ENCODE measurements at places on chromosomes 5 and 9. TPM values are rescaled to one million over a fixed set of nuclear protein-coding genes. Genes with fewer than 3 reads are reported as not detected.

The OR1J2 gene
- total RNA-seq, result not detected

The TAL2 gene
- total RNA-seq, result 0.38 TPM

The SMIM33 gene
- total RNA-seq, result not detected

The BARHL1 gene
- total RNA-seq, result not detected

The ENTREP1 gene
- total RNA-seq, result 0.11 TPM

The VLDLR gene
- 1.5 TPM for total RNA-seq

The RASEF gene
- total RNA-seq, result not detected

DNA sequence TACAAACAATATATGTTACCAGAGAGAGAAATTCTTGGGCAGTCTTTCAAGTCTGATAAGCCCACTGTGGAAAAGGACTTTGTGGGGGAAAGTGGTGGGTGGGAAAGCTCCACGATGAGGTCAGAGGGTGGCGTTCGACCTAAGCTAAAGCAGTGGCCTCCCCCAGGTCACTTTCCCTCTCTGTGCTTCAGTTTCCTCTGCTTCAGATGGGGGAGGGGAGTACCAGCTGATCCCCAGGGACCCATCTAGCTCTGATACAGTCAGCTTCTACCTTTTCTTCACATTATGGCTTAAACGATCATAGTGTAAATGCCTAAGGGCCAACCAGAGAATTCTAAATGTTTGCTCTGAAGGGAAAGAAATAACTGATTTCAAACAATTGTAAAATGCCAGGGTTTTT is 36.6 kb upstream of the ARSB start:
- no peak for DNase-seq

- DNase-seq, result no peak
These were observed 144.6 kb downstream of the CCDC171 start for GRCh38 chr9:15697446-15697851.

GRCh38 chr9:87795178-87795577 is 69.3 kb downstream of the CTSL start:
- DNase-seq, result no peak

- DNase-seq, result no peak
These were observed 142.3 kb downstream of the ROR2 start for GRCh38 chr9:91807643-91808246.

GRCh38 chr9:91864380-91864779 is 85.6 kb downstream of the ROR2 start:
- DNase-seq, result no peak

- no peak for DNase-seq
These were observed 85.3 kb upstream of the ADRB2 start for GRCh38 chr5:148740966-148741742.

DNA sequence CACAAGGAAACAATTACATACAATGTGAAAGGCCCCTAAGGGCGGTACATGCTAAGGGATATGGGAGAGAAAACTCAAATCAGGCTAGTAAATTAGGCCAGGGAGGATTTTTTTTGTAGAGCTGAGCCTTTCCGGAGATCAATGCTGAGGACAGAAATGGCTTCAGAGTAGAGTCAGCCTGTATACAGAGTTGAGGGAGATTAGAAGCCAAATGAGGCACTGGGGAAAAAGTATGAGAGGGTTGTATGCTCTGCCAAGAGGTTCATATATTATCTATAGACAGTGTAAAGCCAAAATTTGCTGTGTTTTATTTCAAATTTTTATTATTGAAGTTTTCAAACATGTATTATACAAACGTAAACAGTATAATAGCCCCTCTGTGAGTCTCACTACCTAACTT is 103.1 kb downstream of the BNC2 start:
- no peak for DNase-seq

DNA sequence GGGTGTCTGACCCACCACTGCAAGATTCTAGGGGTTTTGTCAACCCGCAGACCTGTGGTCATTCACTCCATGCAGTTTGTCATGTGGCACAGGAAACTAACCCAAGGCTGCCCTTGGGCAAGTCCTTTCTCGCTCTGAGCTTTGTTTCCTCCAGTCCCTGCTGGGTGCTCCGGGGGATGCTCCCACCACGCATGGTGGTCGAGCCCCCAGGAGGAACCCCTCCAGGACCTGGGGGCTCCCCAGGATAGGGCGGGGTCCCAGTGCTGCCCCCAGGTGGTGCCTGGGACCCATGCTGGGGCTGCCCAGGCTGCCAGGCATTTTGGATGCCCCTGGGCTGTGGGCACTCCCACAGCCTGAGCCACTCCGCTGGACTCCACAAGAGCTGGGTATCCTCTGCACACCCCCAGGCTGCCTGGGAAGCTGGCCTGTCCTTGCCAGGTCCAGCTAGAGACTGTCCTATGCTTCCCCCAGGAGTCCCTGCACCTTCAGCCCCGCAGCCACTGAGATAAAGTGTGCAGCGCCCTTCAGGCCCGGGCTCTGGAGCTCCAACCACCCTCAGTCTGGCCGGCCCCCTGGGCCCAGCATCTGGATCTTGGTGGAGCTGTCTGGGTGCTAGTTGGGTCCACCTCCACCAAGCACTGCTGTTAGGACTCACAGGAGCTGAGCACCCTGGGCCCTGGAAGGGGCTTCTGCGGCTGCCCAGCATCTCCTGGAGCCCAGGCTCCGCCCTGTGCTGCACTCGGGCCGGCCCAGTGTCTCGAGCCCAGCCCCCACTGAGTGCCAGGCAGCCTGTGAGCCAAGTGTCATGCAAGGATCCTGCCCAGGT is 104.3 kb downstream of the PHF2 start:
- peak; percentile 3 for DNase-seq

DNA sequence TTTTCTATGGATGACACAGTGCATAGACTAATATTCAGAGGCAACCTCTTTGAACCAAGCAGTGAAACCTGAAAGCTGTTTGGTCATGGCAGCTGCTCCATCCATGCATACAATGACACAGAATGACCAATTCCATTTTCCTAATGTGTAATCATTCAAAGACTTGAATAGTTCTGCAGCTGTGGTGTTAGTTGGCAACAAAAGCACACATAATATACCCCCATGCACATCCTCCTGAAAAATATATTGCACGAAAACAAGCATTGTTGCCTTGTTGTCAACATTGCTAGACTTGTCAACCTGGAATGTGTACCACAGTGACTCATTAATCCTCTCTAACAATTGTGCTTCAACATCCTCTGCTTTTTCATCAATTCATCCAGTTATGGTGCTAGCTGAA is 71.0 kb upstream of the SEMA6A start:
- no peak for DNase-seq

GRCh38 chr9:136244122-136244968 is 1.3 kb downstream of the QSOX2 start:
- DNase-seq, result peak; percentile 60

GRCh38 chr5:172224996-172225395 is 31.0 kb downstream of the EFCAB9 start:
- no peak for DNase-seq

DNA sequence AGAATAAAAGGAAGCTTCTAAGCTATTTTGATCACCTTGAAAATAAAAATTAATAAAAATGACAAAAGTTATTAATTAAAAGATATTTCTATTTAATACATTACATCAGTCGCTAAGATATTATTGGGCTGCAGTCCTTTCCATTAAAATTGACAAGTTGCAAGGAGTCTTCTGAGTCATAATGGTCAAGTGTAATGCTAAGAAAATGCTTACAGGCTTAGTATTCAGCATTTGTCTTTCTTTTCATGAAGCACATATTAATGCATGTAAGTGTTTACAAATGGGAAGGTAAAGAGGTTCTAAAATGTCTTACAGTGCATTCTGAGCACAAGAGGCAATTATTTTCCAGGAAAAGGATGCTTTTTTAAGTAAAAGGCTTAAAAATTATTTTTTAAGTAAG is 17.3 kb downstream of the SPINK9 start:
- DNase-seq, result no peak

- no peak for DNase-seq
These were observed 5.2 kb downstream of the CEMIP2 start for GRCh38 chr9:71762900-71763653.

- no peak for DNase-seq
These were observed 227.6 kb upstream of the DMRT1 start for GRCh38 chr9:613771-614347.

GRCh38 chr9:81058782-81059181 is 630.6 kb downstream of the TLE1 start:
- no peak for DNase-seq

- DNase-seq, result no peak
These were observed 27.0 kb downstream of the CNOT8 start for GRCh38 chr5:154885439-154885838.

- no peak for DNase-seq
These were observed 27.3 kb downstream of the NIPAL4 start for GRCh38 chr5:157487358-157487757.

- DNase-seq, result no peak
These were observed 607.0 kb downstream of the ZNF608 start for GRCh38 chr5:124139477-124139876.

GRCh38 chr9:137228506-137228967 is 1.2 kb downstream of the RNF224 start:
- DNase-seq, result no peak

DNA sequence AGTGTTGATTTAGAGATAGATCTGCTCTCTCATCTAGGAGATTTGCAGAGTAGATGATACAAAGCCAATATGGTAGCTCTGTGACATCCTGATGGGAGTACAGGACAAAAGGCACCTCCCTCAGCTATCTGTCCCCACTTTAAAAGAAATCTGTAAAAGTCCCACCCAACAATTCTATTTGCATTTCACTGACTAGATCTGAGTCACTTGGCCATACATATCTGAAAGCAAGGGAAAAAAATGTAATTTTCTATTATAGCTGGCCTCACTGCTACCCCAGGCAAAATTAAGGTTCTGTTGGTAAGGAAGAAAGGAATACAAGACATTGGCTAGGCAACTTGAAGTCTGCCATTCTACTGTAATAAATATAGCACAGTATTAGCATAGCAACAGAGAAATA is 96.2 kb upstream of the RNF180 start:
- no peak for DNase-seq

DNA sequence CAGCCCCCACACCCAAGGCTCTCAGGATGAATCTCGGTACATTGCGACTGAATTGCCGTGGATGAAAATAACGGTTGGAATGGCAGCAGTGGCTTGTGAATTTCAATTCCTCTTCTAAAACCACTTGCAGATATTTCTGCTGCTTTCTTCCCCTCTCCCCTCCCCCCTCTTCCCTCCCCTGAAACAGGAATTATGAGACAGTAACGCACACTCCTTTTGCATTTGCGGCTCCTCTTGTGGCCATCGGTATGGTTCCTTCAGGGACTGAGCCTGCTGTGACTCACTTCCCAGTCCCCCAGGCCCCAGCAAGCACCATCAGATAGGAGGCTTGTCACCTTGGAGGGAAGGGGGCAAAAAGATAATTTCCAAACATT is 9.7 kb downstream of the DCANP1 start:
- DNase-seq, result no peak

DNA sequence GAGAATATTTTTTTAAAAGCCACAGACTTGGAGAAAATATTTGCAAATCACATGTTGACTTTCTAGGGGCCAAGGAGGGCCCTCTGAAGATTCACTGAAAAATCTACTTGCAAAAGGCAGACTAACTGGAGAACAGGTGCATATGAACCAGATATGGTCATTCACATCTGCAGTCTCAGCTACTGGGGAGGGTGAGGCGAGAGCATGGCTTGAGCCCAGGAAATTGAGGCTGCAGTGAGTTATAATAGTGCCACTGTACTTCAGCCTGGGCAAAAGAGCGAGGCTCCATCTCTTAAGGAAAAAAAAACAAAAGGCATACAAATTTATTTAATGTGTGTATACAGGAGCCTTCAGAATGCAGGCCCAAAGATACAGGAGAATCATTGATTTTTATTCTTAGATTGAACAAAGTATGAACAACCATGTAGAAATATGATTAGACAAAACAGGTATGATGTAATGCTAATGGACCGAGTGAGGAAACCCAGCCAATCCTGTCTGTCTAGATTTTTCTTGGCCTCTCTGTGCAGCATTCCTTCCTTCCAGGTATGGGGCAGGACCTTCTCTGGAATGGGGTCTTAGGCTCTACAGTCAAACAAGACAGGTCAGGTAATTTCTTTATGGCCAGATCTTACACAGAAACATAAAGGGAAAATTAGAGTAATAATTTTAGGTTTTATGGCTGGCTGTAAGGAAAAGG is 15.3 kb upstream of the SLC27A6 start:
- DNase-seq, result no peak

- no peak for DNase-seq
These were observed 156.8 kb downstream of the PAX5 start for GRCh38 chr9:36877239-36877638.

DNA sequence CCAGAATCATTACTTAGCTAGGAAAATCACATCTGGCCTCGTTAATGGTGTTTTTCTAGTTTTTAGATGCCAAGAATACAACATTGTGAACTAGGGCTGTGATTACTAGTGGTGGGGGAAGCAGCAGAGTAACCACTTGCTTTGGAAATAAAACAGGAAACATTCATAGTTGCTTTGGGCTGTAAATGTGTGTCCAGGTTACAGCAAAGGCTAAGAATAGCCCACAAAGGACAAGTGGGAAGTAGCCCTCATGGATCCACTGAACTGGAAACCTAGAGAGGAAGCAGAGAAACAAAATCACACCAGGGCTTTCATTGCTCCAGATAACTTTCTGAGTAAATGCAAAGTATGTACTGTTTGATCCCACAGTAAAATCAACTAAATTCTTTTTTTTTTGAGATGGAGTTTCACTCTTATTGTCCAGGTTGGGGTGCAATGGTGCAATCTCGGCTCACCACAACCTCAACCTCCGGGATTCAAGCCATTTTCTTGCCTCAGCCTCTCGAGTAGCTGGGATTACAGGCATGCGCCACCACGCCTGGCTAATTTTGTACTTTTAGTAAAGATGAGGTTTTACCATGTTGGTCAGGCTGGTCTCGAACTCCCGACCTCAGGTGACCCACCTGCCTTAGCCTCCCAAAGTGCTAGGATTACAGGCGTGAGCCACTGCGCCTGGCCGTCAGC is 56.2 kb upstream of the TNFSF15 start:
- no peak for DNase-seq

DNA sequence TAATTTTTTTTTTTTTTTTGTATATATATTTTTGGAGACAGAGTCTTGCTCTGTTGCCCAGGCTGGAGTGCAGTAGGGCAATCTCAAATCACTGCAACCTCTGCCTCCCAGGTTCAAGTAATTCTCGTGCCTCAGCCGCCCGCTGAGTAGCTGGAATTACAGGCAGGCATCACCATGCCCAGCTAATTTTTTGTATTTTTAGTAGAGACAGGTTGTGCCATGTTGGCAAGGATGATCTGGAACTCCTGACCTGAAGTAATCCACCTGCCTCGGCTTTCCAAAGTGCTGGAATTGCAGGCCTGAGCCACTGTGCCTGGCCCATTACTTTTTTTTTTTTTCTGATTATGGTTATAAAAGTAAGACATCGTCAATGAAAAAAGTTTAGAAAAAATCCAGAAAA is 84.0 kb upstream of the LMNB1 start:
- no peak for DNase-seq

DNA sequence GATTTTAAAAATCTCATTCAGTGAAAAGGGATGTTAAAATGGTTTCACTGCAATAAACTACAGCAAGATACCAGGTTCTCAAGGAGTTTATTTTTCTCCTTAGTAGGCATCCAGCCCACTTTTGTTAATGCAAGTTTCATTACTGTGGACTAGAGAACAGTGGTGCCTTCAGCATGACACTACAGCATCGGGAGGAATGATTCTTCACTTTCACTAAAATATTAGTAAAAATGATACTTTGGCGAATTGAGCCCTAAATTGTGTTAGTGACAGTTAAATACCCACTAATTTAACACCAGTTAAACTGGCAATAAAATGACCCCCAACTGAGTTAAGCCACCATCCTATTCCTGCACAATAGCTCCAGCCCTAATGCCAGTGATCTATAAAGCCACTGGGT is 152.2 kb upstream of the MPDZ start:
- DNase-seq, result no peak

Measured in activated T-cell treated with anti-CD3 and anti-CD28 coated beads, Interleukin-2, amount 50 U/mL, for 4 hours (primary cell).